ENCODE measurements at places on chromosomes 3 and 15.
A peak's percentile ranks its signal among the peaks of the same experiment; 100 is the strongest.

DNA sequence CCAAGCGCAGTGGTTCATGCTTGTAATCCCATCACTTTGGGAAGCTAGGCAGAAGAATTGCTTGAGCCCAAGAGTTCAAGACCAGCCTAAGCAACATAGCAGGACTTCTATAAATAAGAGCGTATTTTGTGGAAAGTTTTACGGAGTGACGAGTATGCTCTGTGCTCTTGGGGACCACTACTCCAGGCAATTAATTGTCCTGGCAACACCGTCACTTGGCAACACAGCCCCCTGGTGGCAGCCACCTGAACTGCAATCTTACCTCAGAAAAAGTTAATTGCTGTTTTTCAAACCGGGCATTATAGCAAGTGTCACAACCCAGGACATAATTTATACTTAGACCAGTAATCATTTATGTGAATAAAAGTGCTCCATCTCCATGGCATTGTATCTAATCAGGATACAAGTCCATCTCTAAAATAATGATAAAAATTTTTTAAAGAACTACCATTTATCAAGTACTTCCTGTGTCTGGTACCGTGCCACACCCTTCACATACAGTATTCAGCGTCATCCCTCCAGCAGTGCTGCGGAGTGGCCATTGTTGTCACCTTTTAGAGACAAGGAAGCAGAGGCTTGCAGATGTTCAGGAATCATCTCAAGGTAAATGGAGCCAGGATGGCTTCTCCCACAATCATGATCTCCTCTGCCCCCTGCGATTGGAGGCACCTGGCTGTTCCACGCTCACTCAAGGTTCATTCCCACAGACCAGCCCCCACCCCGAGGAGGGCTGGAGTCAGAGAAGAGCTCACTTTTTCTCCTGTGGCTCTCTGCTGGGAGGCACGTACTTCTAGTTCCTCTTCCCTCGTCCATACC, 34.5 kb downstream of the PLA2G4D start:
- peak; percentile 40 for DNase-seq

DNA sequence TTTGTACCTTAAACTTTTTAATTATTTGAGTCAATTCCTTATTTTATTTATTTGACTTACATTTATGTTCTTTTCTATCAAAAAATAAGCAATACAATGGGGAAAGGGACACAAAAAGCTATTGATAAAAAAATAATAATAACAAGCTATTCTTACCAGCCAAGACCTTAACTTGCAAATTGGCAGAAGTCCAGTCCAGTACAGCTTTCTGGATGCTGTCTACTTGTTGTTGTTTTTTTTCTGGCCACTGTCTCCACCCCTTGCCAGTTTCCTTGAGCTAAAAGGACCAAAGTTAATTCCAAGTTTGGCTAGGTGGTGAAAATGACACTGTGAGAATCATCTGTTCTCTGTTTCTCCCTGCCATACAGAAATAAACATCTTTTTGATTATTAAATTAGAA, 232.2 kb downstream of the PTPRG start:
- DNase-seq: no peak

GRCh38 chr3:58018892-58019742, 10.9 kb downstream of the FLNB start:
- DNase-seq: no peak

DNA sequence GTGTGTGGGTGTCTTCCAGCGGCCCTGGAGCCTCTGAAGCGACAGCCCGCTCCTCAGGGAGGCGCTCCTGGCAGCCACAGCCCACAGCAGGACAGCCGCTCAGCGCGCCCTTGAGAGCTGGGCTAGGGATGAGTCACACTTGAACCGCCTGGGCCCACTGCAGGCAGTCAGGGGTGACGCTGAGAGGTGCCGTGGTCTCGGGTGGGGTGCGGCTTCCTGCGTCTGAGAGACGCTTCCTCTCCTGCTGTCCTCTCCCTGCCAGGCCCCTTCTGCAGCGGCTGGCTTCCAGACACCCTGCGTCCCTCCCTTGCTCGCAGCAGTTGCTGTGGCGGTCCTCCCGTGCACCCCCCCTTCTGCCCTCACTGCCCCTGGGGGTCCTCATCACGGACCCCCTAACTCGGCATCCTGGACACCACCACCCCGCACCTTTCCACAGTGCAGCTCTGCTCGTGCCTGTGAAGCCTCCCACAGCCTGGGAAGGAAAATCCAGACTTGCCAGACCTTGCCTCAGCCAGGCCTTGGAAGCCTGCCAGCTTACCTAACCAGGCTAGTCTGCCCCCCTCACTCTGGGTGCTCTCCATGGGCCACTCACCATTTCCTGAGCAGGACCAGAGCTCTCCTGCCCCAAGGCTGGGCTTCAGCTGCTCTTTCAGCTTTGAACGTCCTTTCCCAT, 1.1 kb upstream of the SPTBN5 start:
- DNase-seq: peak; percentile 67

DNA sequence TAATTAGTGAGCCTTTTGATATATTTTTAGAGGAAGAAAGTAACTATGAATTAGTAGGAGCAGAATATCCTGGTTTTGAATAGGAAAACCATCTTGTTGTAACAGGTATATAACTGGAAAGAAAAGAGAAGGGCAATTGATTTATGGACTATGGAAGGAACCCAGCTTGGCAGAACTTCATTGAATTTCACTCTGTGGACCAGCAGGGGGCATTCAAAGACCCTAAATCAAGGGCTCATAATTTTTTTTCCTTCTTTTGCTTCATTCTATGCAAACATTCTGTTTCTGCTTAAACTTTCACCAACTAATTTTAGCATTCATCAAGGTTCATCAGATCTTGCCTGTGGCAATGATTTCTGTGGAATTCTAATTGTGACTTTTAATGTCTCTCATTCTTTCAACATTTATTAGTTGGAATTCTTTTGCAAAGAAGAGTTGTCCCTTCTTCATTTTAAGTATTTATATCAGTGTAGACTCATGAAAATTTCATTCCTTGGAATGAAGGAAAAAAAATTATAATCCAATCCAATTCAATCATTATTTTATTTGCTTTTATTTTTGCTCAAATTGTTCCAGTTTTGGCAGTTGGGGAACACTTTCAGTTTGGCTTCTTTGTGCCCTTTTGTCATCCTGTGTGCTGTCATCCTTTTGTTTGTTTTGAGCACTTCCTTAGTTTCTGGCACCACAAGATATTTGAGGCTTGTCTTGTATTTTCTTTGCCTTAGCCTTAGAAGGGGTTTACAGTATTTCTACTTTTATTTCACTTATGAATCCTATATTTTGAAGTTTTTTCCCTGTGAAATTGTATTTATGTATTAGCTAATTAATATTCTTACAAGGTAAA, 30.4 kb downstream of the NXPE3 start:
- DNase-seq: no peak

- DNase-seq: no peak
Observed at GRCh38 chr3:143472731-143473523, 353.4 kb downstream of the CHST2 start.

GRCh38 chr3:172073262-172073915, 34.0 kb downstream of the FNDC3B start:
- DNase-seq: no peak

DNA sequence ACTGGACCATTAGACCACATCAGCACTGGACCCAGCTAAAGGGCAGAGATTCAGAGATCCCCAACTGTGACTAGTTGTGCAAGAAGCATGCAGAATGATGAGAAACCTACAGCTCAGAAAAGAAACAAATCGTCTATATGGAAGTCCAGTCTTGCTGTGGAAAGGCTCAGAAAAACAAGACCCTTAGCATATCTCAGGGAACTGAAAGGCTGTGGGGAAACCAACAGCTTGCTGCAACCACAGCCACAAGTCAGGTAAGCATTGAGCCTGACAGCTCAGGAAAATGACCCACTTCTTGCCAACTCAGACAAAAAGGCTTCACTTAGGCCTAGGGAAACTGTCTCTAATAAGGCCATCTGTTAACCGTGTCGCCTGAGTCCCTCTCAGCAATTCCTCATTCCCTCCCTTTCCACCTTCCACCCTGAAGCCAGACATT, 145.6 kb downstream of the LSAMP start:
- no peak for DNase-seq

GRCh38 chr3:50241713-50242380, 5.8 kb downstream of the GNAI2 start:
- DNase-seq: no peak

DNA sequence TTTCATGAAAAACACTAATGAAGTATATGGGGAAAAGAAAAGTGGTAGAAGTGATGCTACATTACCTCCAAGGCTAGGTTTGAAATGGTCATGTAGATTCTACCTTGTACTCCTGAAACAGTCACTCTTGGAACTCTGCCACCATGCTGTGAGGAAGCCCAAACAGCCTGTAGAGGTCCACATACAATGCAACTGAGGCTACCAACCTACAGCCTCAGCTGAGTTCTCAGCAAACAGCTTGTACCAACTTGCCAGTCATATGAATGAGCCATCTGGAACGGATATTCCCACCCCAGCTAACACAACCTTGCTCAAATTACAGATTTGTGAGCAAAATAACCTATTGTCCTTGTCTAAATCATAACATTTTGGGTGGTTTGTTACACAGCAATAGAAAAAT, 193.5 kb downstream of the ULK4 start:
- DNase-seq: no peak

DNA sequence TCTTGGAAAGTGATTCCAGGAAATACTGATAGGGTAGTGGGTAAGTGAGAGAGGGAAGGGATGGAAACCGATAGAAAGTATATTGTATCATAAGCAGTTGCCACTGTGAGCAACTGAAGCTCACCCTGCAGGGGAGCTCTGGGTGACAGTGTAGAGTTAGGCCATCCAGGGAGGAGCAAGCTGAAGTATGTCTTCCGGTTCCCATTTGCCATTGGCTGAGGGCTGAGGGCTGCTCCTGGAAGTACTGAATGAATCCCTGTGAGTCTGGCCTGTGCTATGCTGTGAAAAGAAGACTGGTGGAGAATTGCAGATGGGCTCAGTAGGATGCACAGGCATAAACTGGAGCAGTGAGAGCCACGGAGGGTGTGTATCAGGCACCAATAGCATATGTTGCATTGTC, 348.3 kb downstream of the MFSD1 start:
- no peak for DNase-seq

GRCh38 chr3:138338244-138338643, 8.6 kb upstream of the NME9 start:
- DNase-seq: no peak

- DNase-seq: no peak
Observed at GRCh38 chr3:52438579-52439425, 6.1 kb downstream of the SEMA3G start.

DNA sequence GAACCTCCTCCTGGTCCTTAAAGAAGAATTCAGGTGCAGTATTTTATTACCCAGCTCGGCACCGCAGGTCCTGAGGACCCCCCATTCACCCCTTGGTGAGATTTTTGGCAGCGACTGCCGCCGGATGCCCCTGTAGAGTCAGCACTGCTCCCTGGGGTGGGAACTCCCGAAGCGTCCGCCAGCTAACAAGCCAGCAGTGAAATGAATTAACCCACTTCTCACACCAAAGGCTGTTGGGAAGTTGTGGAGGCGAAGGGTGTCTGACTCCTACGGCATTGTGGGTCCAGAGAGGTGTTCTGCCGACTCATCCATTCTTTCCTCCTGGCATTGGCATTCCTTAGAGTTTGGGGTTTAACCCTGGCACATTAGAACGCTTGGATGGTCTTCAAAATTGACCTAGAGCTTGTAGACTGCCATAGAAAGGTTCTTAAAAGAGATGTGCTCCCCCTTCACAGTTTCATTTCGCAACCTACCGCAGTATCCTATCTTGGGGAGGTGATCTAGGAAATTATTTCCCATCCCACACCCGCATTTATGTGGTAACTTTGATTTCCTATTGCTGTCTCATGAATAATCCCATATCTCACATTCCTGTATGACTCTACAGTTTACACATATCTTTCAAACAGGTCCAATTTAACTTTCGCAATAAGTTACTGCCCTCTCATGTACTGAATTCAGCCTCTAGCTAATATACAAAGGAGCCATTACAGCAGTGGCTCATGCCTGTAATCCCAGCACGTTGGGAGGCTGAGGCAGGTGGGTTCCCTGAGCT, 879 bp upstream of the EIF5A2 start:
- no peak for DNase-seq

- no peak for DNase-seq
Observed at GRCh38 chr3:24748520-24748919, 253.9 kb upstream of the THRB start.

DNA sequence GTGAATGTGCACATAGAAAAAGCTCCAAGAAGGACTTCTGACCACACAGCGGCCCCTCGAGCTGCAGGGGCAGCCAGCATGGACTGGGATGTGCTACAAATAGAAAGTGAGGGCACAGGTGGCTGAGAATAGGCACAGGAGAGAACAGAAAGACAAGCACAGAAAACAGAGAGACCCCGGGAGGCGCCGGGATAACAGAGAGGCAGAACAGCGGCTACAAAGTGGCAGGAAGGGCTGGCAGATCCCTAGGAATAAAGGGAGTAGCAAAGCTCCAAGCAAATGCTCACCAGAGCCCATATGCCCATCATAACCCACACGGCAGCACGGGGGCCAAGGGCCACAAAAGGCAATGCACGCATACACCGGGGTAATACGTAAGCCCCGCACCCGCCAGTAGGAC, 201.7 kb upstream of the NSMCE3 start:
- no peak for DNase-seq

GRCh38 chr3:100221159-100221558, 39.6 kb upstream of the TBC1D23 start:
- no peak for DNase-seq

- no peak for DNase-seq
Observed at GRCh38 chr3:19455546-19455945, 307.2 kb downstream of the KCNH8 start.

DNA sequence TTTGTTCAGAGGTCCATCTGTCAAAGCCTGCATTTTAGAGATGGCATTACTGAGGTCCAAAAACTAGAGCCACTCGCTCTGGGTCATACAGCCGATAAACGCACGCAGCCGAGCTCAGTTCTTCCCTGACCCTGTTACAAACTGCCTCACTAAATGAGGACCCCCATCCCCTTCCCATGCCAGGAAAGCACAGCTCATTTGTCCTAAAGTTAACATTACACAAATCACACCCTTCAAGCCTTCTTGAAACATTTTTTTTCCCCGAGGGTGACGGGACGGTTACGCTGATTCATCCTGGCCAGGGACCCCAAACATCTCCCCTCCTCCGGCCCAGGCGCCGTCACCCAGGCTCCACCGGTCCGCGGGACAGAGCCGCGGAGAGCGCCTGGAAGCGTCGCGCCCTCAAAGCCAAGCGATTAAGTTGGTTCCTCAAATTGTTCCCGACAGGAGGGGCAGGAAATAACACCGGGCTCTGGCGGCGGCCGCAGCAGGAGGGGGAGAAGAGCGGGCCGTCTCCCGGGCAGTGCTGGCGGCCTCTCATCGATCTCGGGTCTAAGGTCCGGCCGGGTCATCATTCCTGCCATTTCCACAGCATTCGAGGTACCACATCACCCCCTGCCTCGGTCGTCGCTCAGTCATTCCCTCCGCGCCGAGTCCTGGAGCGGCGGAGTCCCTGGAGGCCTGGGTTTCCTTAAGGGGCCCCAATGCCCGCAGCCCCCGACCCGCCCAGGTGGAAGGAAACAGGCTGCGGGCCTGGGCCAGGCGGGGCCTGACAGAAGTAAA, 619 bp upstream of the CMTM8 start:
- no peak for DNase-seq

- DNase-seq: no peak
Observed at GRCh38 chr15:53129121-53129904, 339.2 kb upstream of the ONECUT1 start.

Measured in stimulated activated CD8-positive, alpha-beta memory T cell treated with anti-CD3 and anti-CD28 coated beads, Interleukin-2, amount 100 ng/mL, for 48 hours (primary cell).